ENCODE measurements at places on chromosomes 12 and 14.

DNA sequence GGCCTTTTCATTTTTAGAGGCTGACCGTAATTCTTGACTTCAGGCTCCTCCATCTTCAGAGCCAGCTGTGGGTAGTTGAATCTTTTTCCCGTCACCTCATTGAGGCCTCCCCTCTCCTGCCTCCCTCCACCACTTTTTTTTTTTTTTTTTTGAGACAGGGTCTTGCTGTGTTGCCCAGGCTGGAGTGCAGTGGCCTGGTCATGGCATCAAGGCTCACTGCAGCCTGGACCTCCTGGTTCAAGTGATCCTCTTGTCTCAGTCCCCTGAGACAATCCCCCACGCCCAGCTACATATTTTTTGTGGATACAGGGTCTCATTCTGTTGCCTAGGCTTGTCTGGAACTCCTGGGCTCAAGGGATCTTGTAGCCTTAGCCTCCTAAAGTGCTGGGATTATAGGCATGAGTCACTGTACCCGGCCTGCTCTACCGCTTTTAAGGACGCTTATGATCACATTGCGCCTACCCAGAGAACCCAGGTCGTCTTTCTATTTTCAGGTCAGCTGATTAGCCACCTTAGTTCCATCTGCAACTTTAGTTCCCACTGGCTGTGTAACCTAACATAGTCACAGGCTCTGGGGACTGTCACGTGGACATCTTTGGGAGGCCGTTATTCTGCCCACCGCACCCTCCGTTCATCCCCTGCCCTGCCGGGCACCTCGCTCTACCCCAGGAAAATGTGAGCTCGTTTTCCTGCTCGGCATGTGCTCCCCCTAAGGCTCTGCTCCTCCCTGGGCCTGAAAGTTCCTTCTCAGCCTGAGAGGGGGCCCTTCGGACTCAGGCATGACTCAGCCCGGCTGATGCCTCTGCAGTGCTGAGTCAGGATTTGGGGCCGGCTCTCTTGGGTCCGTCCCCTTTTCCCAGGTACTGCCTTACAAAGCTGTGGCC lies 13.4 kb downstream of the TNFAIP2 start:
- DNase-seq = peak; percentile 81

DNA sequence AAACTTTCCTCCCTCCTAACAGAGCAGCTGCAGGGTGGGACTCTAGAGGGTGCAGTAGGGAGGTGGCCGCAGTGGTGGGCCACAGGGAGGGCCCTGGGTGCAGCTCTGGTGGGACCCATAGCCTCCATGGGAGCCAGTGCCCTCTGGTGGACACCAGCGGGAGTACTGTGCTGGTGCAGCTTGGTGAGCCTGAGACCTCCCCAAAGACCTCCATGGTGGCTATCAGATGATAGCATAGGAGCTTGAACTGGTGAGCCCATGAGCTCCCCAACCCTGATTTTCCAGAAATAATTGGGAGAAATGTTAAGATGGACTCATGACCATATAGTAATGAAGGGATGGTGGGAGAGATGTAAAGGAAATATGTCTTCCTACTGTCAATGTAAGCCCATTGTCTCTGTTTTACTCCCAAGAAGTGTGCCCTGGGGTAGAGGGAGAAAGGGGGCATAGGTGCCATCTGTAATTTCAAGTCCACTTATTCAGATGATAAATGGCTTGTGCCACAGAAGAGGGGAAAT lies 98.7 kb downstream of the GAS2L3 start:
- peak; percentile 30 for DNase-seq

- no peak for DNase-seq
These were observed 205.4 kb downstream of the RASSF9 start for GRCh38 chr12:85630851-85631250.

DNA sequence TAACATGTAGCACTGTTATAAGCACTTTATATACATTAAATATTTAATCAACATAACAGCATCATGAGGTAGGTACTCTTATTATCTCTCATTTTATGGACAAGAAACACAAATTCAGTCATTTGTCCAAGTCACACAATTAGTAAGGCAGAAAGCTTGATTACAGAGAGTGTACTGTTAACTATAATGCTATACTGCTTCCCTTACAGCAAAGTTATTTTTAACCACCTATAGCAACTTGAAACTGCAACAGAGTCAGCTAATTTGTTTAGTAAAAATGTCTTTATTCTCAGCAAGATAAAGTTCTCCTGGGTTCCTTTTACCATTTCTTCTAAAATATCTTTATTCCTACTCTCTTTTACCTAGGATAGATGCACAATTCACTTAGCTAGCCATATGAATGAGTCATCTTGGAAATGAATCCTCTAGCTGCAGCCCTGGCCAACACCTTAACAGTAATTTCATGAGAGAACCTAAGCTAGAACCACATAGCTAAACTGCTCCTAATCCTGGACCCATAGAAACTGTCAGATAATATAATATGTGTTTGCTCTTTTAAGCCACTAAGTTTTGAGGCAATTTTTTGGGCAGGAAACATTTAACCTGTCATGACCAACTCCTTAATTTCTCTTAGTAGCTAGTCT lies 90.2 kb upstream of the HECTD1 start:
- DNase-seq = no peak

- DNase-seq = peak; percentile 83
These were observed 33.9 kb upstream of the RASSF8 start for GRCh38 chr12:25924491-25925001.

DNA sequence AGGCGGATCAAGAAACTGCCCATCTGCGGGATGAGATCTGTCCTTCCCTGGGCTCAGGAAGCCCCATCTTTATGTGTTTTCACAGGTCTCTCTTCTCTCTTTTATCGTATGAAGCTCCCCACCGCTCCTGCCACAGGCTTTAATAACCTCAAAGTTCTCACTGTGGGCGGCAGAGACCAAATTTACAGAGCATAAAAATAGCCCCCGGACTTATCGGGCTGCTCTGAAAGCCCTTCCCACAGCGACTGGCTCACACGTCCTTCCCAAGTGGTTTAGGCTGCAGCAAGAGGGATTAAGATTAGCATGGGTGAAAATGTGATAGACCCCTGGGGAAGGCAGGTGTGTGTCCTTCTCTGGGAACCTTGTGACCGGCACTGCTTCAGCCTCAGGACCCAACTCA lies 47.8 kb downstream of the TESC start:
- DNase-seq = no peak
